ENCODE measurements at places on chromosomes 1 and 21.
A peak's percentile ranks its signal among the peaks of the same experiment; 100 is the strongest.

GRCh38 chr1:198132060-198132781 lies 24.6 kb upstream of the NEK7 start:
- no peak for DNase-seq

GRCh38 chr1:94544706-94545490 lies 3.3 kb upstream of the F3 start:
- DNase-seq, result no peak

DNA sequence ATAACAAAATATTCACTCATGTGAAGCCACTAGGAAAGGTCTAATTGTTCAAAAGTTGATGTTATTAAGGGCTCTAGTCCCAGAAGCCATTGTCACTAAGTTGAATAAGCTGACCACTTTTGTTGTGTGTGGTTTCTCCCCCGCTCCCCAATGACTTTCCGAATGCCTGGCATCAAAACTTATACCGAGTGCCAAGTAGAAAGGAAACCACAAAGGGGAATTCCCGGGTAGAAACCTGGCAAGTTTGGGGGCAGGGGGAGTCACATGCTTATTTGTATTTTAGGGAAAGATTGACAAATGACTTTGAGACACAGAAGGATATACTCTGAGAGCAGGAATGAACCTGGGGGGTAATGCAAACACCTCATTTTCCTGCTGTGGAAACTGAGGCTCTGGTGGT lies 154.1 kb downstream of the TGFBR3 start:
- DNase-seq, result no peak

- DNase-seq, result no peak
Observed at GRCh38 chr1:218845589-218845988, 328.1 kb upstream of the LYPLAL1 start.

GRCh38 chr1:156910309-156910782 lies 10.1 kb upstream of the LRRC71 start:
- peak; percentile 82 for DNase-seq

DNA sequence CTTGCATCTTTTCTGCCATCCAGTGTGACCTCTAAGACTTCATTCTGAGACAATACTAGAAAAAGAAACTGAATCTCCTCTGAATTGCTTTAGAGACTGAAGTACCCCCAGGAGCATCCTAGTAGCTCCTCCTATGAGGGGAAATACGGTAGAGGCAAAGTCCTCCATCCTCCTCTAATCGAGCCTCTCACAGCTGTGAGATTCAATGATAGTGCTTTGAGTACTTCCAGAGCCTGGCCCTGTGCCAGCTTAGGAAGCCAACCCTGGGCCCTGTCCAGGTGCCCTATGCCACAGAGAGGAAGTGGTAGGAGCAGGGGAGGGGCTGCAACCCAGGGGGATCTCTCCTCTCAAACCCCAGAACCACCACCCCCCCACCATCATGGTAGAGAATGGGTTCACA lies 10.7 kb downstream of the RORC start:
- no peak for DNase-seq

- DNase-seq, result no peak
Observed at GRCh38 chr21:29719521-29719920, 220.3 kb downstream of the GRIK1 start.

DNA sequence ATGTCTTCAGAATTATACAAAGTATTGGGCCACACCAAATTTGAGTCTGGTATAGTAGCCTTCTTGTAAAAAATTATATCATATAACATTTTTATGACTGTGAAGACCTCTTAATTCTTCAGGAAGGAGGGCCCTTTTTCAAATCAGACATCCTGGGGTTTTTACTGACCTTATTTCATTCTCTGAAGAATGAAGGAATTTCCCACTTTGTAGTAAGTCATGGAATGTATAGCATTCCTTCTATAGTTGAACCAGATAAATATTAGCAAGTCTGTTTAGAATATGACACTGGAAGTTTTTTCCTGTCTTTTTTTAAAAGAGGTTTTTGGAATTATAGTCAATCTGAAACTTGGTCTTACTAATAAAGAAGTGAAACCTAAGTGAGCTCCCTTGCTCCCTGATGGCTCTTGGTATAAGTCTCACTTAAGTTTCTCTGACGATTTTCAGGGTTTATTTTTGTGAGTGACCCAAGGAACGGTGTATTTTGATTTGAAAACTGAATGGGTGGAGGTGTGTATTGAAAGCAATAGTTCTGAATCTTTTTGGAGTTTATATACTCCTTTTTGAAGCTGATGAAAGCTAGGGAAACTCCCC lies 23.7 kb downstream of the SNX27 start:
- DNase-seq, result no peak

DNA sequence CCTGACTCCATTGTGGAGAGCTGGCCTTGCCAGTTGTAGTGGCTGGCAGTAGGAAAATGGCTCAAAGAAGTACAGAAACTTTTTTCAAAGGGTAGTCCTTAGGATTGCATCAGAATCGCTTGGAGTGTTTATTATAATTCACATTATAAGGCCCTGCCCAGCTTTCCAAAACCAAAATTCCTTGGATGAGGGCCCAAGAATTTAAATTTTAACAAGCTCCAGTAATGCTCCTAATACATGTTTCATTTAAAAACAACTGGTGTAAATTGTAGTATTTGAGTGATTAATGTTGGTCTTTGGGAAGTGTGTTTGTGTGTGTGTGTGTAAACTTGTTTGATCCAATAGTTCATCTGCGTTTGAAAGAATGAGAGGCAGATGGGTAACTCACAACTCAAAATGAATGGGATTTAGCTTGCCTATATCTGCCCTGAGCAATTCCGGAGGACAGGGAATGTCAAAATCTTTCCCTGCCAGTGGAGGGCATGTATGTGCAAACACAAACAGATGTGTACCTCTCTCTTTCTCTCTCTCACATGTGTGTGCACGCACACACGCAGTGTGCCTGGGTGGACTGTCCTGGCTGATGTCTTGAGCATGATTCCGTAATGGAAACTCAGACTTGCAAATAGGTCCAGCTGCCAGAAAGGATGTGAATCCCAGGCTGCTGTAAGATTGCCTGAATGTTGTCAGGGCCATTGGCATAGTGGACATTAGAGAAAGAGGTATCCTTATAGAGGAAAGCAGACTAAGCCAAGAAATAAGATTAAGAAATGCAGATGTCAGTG lies 293.1 kb downstream of the LMX1A start:
- DNase-seq, result no peak

DNA sequence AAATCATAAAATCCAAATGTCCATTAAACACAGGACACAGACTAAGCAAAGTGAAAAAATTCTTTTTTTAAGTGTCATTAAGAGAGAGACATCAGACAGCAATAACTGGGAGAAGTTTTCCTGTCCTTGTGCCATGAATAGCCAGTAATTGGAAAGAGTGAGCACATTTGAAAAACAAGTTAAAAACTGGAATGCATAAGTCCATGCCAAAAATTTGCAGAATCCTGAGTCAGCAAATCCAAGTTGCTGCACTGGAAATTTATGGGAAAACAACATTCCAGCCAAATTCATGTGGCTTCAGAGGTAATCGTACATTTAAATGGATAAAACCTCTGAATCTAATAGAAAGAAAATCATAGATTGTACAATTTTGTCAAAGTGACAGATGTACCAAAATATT lies 291.4 kb downstream of the LRRC40 start:
- DNase-seq, result no peak

DNA sequence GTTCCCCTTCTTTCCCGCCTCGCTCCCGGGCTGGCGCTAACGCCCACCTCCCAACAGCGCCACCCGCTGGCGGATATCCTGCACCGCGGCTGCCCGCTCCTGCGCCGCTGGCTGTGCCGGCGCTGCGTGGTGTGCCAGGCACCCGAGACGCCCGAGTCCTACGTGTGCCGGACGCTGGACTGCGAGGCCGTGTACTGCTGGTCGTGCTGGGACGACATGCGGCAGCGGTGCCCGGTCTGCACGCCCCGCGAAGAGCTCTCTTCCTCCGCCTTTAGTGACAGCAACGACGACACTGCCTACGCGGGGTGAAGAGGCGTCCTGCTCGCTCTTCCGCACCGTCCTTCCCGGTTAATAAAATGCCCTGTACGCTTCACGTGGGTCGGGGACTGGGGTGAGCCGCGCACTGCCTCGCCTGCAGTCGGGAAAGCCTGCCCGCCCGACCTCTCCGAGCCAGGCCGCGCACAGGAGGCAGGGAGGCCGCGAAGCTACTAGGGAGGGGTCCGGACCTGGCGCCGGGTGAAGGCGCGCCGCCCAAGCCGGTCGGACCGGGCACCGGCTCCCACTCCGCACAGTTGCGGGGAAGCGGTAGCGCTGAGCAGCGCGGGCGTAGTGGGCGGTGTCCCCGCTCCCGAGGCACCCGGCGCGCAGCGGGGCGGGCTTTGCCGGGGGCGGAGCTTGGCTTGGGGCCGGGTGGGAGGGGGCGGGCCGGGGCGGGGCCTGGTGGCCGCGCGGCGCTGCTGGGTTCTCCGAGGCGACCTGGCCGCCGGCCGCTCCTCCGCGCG lies at the start of gene ADAM15:
TSS of gene ADAM15 (plus strand) at position 757 of the 782 bp plus-strand sequence. CDS start 71 bp downstream, outside the sequence.
- peak; percentile 92 for DNase-seq

GRCh38 chr1:109605381-109605780 lies 14.0 kb downstream of the GNAT2 start:
- DNase-seq, result no peak

DNA sequence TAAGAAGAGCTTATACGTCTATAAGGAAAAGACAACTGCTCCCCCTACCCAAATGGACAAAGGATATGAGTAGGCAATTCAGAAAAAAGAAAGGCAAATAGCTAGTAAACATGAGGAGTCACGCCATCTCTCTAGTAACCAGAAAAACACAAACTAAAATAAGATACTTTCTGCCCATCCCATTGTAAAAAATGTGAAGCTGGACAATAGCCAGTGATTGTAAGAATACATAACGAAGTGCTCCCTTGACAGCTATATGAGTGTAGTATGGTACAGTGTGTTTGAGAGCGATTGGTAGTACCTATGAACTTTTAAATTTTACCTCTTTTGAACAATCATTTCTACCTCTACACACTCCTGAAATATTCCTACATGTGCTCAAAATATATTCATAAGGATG lies 7.5 kb upstream of the GJA8 start:
- no peak for DNase-seq

GRCh38 chr1:33370301-33370700 lies 49.4 kb upstream of the A3GALT2 start:
- DNase-seq, result no peak

GRCh38 chr1:156754219-156754618 lies 2.7 kb upstream of the HDGF start:
- no peak for DNase-seq

DNA sequence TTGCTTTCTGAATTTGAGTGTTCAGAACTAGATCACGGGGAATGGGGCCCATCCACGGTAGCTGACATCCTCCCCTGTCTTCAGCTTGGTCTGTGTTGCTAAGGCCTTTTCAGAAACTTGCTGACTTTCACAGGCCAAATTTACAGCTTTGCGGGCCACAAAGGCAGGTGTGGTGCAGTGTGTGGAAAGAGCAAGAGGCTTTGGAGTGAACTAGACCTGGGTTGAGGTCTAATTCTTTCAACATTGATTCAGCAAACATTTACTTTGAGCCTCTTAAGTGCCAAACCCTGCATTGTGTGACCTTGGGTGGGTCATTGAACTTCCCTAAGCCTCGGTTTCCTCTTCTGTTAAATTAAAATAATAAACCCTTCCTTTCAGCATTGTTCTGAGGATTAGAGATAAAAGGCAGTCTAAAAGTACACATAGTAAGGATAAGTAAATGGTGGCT lies 24.3 kb downstream of the STPG1 start:
- no peak for DNase-seq

DNA sequence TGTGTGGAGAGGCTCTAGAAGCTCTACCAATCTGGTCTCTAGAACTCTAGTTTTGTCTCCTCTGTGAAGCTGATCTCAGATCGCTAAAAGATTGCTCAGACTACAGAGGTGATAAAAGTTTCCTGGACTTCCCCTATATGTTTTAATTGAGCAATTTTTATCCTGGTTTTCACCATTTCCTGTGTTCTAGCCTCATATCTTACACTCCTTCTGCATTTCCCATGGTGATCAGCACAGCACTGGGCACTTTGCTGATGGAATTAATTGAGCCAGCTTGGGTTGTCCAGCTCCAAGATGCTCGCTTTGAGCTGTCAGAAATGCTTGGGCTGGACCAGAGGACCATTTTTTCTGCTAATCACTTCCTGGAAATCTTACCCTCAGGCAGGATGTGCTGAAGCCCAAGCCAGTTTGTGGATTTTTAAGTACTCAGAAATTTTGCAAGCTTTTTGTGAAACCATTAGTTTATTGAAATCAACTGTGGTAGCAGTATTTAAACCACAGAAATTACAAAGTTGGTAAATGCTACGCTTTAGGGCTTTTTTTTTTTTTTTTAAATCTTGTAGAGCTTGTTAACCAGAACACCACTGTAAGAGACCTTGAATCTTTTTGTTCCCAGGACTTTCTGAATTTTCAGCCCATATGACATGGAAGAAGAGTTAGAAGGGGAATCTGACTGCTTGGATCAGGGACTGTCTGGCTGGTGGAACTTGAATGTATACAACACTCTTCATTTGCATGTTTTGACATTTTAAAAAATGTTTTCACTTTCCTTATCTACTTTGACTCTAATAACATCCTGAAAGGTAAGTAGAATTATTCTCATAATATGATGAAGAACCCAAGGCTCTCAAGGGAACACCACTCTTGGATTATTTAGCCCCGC lies 28.4 kb downstream of the CD48 start:
- no peak for DNase-seq

GRCh38 chr1:61081686-61082310 lies 563 bp upstream of the NFIA start:
- DNase-seq, result peak; percentile 50

DNA sequence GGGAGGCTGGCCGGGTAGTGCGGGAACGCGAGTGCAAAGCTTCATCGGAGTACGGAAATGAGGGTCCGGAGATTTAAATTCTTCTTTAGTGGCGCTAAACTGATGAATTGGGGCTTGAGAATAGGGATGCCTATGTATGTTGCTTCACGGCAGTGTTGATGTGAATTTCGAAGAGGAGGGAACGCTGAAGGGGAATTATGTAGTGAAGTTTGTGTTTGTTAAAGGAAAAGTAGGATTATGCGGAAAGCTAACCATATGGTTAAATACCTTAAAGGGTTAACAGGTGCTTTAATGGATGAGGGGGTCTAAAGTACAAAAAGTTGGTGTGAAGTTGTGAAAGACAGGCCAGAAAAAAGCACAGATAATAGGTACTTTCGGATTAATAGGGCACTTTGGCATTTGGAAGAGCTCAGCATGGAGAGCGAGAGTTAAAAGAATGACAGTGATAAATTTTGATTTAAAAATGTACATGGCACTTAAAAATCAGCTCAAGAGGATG lies 1.4 kb downstream of the HS2ST1 start:
- no peak for DNase-seq
